ENCODE measurements at places on chromosomes 1 and 21.
A peak's percentile ranks its signal among the peaks of the same experiment; 100 is the strongest.

DNA sequence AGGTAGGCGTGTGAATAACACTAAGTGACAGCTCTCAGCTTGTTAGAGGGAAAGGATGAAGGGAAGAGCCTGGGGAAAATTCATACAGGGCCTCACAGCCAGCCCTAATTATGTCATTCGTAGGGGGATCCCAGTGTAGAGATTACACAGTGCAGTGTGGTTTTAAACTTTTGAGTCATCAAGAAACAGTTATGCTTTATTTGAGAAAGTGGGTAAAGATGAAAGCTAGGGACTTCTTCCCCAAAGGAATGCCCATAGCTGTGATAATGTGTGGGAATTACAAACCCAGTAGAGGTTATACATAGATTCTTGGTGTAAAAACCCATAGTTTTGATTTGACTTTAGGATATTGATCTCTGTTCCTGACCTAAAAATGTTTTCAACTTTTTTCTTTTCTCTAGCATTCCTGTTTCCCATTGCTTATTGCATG is 1.9 kb downstream of the TTF2 start:
- peak; percentile 87 for DNase-seq

DNA sequence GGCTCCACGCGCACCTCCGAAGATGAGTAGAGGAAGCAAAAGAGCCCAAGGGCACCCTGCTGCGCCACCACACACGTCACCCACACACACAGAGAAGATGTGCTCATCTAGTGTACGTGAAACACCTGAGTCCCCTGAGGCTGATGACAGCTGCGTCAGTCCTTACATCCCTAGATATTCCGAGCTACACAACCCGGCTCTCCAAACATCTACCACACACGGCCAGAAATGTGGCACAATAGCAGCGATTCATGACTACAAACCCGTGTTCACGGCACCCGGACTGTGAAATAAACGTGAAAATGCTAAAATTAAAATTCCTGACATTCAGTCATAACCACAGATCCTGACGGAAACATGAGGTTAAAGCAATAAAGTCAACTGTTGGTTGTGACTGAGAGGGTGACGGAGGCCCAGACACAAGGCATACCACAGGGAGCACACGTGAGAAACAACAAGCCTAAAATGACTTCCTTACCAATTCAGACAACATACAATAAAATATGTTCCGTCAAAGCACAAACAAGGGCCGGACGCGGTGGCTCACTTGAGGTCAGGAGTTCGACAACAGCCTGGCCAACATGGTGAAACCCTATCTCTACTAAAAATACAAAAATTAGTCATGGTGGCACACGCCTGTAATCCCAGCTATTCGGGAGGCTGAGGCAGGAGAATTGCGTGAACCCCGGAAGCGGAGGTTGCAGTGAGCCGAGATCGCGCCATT is 7.3 kb downstream of the SSU72 start:
- peak; percentile 34 for DNase-seq

DNA sequence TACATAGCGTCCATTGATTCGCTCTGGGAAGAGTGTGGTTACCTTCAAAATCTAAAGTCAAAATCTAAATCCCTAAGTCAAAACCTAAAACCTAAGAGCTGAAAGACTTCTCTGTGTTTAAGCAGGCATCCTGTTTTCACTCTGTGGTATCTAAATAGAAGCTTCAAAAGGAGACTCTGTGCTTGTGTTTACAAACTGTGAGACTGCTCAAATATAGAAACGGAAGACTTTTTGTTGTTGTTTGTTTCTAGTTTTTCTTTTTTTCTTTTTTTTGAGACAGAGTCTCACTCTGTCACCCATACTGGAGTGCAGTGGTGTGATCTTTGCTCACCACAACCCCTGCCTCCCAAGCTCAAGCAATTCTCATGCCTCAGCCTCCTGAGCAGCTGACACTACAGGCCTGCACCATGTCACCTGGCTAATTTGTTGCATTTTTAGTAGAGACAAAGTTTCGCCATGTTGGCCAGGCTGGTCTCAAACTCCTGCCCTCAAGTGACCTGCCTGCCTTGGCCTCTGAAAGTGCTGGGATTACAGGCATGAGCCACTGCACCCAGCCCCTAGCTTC is 425.9 kb downstream of the SMYD3 start:
- no peak for DNase-seq

- peak; percentile 84 for DNase-seq
These were observed 216.0 kb upstream of the PTGFR start for GRCh38 chr1:78274814-78275213.

DNA sequence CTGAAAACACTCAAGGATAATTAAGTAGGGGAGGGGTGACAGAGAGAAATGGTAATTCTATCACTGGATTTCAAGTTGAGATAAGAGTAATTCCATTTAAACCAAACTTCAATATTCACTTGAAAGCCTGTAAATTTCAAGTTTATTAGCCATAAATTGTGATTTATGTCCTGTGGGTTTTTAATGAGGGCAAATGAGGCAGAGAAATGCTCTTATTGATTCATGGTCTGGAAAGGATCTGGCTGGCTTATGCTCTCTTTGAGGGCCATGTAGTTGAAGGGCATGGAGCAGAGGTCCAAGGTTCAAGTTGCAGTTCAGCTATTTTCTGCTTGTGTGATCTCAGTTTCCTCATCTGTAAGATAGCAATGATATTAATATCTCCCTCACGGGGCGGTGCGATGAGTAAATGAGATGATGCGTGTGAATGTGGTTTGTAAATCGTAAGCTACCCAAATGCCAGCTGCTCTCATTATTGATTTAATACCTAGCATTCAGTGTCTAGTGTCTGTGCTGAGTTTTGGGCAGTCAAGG is 12.3 kb downstream of the OLFML3 start:
- no peak for DNase-seq

DNA sequence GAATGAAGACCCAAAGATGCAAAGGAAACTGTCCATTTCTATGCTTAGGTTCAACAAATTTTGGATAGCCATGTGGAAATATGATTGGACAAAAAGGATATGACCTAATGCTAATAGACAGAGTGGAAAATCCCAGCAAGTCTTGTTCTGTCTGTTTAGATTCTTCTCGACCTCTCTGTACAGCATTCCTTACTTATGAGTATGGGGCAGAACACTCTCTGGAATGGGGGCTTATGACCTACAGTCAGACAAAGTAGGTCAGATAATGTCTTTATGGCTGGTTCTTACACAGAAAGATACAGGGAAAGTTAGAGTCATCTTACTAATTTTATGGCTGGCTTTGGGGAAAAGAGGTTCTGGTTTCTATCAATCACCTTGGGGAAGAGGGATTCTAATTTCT is 2.8 kb downstream of the GCSAML start:
- peak; percentile 8 for DNase-seq

DNA sequence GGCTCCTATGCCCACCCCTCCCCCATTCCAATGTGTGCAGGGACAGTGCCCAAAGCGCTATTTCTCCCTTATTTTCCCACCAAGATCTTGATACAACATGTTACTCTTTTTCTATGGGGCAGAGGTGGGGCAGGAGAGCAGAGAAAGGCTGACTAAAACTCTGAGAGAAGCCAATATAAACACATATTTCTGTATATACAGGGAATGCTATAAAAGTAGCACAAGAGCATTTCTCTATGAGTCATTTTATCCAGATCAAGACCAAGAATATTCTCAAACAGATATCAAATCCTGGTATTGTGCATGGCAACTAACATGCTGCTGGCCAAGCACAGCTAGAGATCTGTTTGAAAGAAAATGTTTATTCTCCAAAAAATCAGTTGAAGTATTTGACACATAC is 7.3 kb downstream of the WDR26 start:
- DNase-seq = peak; percentile 86

DNA sequence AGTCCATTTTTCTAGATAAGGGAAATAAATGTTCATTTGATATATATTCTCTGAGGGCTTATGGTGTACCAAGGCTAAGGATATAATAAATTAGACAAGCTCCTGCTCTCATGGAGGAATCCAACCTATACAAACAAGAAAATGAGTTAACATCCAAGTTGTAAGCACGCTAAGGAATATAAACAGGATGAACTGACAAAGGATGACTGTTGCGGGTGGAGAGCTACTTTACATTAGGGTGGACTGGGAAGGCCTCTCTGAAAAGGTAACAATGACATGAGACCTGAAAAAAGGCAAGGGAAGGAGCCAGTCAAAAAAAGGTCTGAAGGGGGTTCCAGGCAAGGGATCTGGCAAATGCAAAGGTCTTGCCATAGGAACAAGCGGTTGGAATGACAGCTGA is 3.1 kb downstream of the BCAR3 start:
- no peak for DNase-seq

- no peak for DNase-seq
These were observed 198.5 kb downstream of the PLA2G4A start for GRCh38 chr1:187027253-187027652.

DNA sequence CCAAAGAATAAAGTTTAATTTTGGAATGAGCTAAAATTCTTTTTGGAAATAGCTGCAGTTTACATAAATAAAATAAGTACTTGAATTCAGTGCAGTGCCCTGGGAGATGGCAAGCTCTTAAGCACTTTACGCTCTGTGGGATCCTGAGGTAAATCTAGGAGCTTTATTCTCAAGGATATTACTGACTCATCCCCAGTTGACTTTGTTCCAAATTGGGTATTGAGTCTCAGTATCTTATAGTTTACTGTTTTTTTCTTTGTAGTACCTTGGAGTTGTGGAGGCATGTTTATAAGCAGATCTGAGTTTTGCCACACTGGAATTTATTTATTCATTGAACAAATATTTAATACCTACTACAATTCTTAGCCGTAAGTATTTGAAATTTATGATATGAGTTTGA is 27.4 kb upstream of the HRNR start:
- DNase-seq = peak; percentile 13

GRCh38 chr1:230710543-230710904 is 3.4 kb downstream of the AGT start:
- no peak for DNase-seq

DNA sequence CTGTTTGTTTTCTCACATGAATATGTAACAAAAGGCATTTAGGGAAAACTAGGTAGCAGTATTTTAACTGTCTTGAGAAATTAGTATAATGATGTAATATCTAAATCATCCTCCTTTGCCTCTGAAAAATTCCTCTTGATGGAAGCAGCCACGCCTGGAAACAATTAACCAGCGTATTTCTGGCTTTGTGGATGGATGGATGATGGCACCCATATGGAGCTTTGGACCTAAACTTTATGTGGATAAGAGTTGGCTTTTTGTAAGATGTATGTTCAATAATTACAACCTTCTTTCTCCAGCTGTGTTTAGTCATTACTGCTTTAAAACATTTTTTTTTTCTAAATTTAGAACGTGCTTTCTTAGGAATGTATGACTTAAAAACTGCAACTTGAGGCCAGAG is 12.7 kb downstream of the CDCA8 start:
- no peak for DNase-seq

DNA sequence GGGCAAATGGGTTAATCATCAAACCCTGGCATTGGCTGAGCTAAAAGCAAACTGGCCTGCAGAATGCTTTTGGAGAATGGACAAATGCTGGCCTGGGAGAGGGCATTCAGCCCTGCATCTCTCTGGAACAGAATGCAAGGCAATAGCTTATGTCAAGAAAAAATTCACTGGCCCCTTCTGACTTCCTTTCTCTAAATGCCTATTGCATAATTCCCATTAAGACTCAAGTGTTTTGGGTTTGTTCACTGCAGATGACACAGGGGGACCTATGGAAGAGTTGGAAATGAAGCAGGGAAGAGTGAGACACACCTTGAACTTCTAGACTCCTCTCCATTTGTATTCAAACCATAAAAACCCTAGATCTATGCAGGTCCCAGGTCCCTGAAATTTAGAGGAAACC is 15.9 kb downstream of the PEA15 start:
- DNase-seq = no peak
